ENCODE measurements at places on chromosomes 13 and 19.

- no peak for DNase-seq
Measured at GRCh38 chr19:4068047-4068966, 1.6 kb upstream of the ZBTB7A start.

GRCh38 chr13:85333506-85334020 is 465.7 kb downstream of the SLITRK6 start:
- no peak for DNase-seq

GRCh38 chr19:40954573-40954972 is 36.5 kb upstream of the CYP2B6 start:
- DNase-seq: no peak

- DNase-seq: no peak
Measured at GRCh38 chr19:32708457-32708856, 11.1 kb upstream of the TDRD12 start.

- peak; percentile 88 for DNase-seq
Measured at GRCh38 chr13:70310396-70311119, 202.3 kb upstream of the KLHL1 start.

- no peak for DNase-seq
Measured at GRCh38 chr13:41111454-41111853, 21.1 kb downstream of the KBTBD6 start.

DNA sequence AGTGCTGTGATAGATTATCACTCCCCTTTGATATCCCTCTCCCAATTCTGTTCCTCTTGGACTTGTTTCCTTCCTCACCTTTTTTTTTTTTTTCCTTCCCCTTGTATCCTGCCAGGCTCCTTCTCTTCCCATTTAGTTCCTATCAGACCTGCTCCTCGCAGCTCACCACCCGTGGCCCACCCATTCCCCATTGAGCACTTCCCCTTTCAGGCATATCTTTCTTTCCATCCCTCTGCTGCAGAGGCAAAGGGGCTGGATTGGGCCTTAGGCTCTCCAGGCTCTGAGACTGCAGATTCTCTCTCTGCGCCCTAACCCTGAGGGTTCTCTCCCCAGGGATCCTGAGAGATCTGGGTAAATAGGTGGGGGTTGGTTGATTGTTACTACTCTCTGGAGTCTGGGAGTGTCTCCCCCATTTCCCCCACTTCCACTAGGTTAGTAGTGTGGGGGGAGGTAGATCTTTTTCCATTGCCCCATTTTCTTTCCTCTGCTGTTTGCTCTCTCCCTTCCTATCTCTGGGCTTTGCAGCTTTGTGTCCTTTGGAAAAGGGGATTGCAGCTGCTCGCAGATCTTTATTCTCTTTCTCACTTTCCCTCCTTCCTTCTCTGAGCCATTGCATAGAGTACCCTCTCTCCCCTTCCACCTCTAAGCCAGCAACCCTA is 2.3 kb downstream of the ARHGAP35 start:
- no peak for DNase-seq

DNA sequence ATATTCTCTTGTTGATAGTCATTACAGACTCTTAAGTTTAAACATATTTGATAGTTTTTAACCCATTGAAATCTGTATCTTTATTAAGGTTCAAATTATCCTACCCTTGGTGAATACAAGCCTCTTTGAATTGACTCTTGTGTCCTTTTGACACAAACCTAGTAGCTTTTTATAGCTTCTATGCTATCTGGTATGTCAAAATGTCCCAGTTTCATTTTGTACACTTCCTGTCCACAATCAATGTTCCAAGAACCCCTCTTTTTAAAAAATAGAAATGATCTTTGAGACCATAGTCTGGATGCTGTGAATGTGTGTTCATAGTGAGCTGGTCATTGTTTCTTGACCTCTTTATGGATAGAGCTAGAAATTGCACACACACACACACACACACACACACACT is 39.2 kb upstream of the FGF14 start:
- no peak for DNase-seq

DNA sequence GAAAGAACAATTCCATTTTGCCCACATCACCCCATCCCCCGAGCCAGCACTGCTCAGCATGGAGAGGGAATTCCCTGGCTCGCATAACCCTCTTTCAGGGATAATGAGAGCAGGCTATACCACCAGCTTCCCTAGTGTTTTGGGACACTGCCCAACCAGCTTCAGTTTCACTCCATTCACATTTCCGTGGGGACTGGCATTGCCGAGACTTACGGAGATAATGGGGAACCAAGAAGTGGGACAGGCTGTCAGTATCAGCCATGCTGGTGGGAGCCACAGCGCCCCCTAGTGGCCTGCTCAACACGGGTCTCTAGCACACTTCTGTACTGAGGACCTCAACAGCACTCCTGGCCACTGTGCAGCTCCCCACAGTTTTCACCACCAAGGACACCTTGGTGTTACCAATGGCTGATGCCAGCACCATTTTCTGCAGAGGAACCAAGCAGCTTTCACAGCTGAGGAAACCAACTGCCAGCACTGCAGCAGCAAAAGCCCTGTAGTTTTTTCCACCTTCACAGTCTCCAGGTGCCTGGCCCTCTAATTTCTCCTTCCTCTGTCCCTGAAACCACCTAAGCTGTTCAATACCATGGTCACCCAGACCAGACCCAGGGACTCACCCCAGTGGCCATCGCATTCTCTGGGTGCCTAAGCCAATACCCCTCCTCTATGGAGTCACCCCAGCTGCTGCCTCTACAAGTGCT is 23.7 kb downstream of the SLC6A16 start:
- no peak for DNase-seq

- no peak for DNase-seq
Measured at GRCh38 chr13:72168126-72168855, 301.3 kb upstream of the DACH1 start.

DNA sequence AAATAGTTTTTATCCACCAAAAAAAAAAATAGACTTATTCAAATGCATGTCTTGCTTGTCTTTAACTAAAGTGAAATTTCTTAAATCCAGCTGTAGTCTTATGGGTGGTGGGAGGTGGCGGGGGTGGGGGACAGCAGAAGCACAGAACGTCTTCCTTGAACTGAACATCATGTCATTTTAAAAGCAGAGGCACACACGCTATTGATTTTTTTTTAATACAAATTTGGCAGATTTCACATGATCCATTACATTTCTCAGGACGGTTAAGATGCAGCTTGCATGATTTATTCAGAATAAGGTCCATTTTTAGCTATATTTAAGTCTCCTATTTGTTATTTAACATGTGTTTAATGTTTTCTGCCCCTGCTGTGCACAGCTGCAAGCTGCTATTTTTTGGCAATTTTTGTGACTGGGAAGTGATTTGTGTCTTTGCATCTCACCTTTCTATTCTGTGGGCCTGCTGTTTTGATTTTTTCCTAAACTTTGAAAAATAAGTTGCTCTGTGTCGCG is 274.0 kb downstream of the TSHZ3 start:
- no peak for DNase-seq

DNA sequence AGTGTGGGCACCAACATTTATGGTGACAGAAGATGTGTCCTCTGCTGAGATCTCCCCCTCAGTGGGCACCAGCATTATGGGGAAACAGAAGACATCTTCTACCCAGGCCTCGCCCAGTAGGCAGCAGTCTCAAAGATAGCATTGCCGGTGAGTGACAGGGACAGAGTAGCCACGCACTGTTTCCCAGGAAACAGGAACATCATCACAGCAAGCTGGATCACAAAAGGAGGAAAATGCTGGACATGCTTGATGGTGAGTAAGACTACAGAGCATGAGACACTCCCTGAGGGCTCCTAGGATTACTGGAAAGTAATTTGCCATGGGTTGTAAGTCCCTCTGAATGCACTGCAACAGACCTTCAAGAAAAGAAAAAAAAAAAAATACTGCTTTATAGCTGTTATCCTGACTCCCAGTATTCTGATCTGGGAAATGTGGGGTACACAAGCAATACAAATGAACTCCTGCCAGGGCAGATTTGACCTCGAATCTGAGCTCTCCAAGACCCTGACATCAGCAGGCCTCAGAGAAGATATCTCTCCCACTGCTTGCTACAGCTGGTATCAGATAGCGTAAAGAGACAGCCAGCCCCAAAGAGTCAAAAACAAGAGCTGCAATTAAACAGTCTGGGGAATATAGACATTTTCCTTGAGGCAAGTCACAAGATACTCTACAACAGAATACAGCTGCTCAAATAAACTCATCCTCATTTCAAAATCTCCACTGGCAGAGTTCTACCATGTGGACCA is 180.4 kb downstream of the RBM26 start:
- DNase-seq: no peak

GRCh38 chr19:39078436-39079200 is 5.5 kb upstream of the ACP7 start:
- DNase-seq: no peak

- DNase-seq: no peak
Measured at GRCh38 chr13:23751195-23751594, 138.0 kb downstream of the MIPEP start.

- DNase-seq: no peak
Measured at GRCh38 chr19:776549-776948, 20.7 kb upstream of the PTBP1 start.

GRCh38 chr19:30135093-30135757 is 193.2 kb downstream of the URI1 start:
- no peak for DNase-seq

DNA sequence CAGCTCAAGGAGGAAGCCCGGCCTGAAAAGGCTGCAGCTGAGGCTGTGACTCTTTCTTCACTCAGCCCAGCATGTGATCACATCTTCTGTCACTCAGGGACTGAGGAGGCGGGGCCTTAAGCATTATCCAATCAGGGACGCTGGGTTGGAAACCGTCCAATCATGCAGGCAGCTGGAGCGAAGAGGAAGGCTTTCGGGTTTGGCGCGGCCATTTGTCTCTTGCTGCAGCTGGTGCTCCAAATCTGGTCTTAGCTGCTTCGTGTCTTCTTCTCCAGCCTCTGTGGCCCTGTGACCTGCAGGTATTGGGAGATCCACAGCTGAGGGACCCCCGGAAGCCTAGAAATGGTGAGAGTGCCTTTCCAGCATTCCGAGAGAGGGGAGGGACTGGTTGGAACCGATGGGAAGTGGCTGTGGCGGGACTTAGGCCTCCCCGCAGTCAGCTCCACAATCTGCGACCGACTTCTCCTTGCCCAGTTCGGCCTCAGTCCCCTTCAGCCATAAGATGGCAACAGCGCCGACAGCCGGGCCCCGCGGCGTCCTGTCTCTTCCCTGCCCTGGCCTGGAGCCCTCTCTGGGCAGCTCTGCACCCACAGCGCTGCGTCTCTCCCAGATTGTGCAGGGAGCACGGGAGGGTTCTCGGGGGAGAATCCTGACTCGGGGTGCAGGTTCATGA is at the start of gene ZNF90:
Gene ZNF90 (plus strand): TSS at position 210 of the 673 bp plus-strand sequence. CDS start 133 bp downstream, at position 343.
- no peak for DNase-seq

GRCh38 chr13:113327391-113327765 is 30.3 kb downstream of the LAMP1 start:
- DNase-seq: no peak

DNA sequence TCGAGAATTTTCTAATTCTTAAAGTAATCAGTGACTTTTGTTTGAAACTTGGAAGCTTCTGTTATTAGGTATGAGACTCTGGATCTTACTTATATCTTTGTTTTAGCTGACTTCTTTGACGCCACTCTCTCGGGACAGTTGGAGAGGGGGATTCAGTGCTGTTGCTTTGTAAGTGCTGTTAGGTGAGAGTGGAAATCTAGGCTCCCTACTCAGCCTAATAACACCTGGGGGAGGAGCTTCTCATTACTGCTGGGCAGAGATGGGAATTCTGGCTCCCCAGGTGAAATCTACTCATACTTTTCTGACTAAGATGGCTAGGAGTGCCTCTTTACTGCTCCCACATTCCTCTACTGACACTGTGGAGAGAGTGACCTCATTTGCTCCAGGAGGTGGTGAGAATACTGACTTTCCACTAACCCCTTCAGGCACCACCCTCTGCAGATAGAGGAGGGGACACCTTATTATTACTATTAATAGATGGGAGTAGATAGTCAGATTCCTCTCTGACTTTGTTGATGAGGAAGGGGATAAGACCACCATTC is 324.9 kb upstream of the SPRY2 start:
- no peak for DNase-seq

GRCh38 chr13:44309794-44310757 is 63.5 kb upstream of the SERP2 start:
- DNase-seq: no peak

Data from NCI-H1417 treated with DMSO at 0.1 percent for 48 hours (cell line).